Muscle of leg (tissue), 16 donors: ENCODE measurements at places on chromosomes 6 and 20. TPM values are rescaled to one million over a fixed set of nuclear protein-coding genes. Genes with fewer than 3 reads are reported as not detected.

DNA sequence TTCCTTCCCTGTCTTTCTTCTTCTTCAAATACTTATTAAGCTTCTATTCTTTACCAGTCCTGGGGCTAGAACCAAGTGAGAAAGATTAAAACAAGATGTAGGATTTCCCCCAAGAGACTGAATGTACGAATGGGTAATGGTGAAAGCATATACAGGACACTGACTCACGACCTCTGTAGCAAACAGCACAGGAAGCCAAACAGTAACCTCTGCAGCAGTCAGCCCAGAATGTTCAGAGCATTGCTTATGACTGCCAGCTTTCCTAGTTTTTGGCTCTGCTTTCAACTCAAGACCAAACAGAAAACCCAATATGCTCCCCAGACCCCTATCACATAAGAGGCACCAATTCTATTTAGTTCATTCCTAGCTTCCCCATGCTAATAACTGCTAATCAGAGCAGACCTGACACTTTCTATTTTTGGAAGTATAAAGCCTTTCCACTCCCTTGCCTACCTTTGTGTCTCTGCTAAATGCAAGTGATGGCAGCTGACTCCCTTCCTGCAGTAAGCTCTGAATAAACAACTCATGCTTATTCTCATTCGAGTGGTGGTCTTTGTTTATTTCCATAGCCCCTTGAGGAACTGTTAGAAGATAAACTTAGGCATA lies 690.6 kb downstream of the EPM2A start:
- DNase-seq: peak; percentile 58

DNA sequence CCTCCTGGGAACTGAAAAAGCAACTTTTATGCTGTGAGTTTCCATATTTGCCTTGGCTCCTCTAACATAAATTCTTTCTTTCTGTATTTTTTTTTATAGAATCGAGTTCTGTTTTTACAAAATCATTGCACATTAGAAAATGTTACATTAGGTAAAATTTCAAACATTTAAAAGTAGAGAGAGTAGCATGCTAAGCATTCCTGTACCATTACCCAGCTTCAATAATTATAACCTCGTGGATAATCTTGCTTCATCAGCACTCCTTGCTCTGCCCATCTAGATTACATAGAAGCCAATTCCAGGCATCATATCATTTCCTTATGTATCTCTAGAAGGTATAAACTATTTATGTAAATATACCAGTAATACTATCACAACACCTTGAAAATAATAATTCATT lies 15.4 kb upstream of the FBXO30 start:
- DNase-seq: no peak

DNA sequence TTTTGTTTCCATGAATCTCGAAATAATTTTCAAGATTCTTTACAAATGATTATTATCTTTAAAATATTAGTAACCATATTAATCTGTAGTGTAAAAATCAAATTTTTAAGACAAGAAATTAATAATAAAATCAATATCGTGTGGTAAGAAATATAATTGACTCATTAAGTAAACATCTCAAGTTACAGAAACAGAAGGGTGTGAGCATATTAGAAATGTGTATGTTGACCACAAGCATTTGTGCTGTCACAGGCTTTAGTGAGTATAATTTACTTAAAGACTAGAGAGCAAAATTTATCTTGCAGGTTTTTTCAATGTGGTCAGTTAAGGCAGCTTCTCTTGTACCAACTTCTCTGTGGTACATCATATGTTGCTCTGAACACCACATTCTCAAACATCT lies 566.5 kb upstream of the IRAK1BP1 start:
- no peak for DNase-seq

DNA sequence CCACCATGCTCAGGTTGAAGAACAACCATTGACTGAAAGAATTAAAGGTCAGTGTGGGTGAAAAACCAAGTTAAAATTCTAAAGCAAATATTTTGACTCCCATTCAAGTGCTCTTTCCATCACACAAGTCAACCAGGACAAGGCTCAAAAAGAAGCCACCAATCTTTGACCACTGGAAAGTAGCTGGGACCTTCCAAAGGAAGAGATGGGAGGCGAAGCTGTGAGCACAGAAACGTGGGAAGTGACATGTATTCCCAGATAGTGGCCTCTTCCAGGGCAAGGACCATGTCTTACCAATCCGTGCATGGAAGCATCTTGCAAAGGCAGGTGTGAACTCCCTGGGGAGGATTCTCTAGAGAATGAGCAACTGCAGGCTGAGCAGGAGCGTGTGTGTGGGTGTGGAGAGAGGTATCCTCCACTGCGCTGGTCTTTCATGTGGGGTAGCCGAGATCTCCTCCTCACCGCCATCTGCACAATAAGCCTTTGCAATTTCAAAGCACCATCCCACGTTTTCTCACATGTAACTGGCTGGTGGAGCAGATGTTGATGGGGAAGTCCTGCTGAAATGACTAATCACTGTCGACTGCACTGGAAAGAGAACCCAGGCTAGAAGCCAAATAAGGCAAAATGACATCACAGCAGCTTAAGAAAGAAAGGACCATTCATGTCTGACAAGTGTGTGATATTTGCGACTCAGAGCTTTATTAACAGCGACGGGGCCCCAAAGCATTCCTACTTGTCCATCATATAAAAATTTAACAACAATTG lies 189.4 kb upstream of the RREB1 start:
- peak; percentile 71 for DNase-seq

DNA sequence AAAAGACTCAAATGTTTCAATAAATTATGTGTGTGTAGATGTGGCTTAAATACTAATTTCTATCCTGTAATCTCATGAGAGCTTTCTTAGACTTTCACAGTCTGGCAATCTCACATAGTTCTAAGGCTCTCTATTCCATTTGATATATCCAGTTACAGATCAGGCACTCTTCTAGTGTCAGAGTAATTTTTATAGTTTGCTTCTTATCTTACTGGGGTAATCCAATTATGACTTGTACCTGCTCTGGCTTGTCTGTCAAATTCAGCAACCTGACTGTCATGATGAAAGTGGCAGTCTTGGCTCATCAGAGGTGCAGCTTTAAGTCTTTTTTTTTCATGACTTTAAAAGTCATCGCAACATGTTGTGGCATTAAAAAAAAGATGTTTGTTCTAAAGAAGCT lies 513.2 kb upstream of the MAN1A1 start:
- no peak for DNase-seq

GRCh38 chr6:41460742-41461336 lies 85.3 kb upstream of the FOXP4 start:
- DNase-seq: no peak

Gene PRND
- 46.4 TPM for total RNA-seq
